Type B pancreatic cell (in vitro differentiated cells): ENCODE measurements at places on chromosomes 3 and 15. TPM values are rescaled to one million over a fixed set of nuclear protein-coding genes. Genes with fewer than 3 reads are reported as not detected.

DNA sequence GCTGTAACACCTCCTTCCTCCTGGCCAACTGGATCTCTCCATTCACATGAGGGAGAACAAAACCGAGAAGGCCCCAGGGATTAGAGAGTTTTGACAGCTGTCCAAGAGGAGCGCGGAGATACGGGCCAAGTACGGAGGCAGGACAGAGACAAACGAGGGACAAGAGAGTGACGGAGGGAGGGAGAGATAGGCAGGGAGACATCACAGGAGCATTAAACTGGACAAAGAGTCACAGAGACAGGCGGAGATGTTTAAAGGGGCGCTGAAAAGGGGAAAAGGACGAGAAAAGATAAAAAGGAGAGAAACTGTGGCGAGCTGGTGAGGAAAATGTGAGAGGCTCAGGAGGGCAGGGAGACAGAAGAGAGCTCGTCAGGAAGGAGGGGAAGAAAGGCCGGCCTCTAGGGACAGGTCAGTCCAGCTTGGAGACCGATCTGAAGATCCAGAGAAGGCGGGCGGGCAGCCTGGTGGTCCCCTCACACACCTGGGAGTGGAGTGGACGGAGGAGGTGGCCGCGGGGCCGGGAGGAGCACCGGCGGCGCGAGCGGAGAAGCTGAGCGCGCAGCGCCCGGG is 40.5 kb upstream of the ROPN1 start:
- peak overlapping the region; percentile 93 for H3K4me3 ChIP-seq
- H3K27ac ChIP-seq, result peak overlapping the region; percentile 87
- H3K4me1 ChIP-seq, result peaks cover 23% of the 10 kb centered on the region
- no peak for DNase-seq
- H3K36me3 ChIP-seq, result peaks cover 4% of the 10 kb centered on the region

- peaks cover 15% of the 10 kb centered on the region for H3K4me1 ChIP-seq
- no peak overlapping the region for H3K27ac ChIP-seq
- no peaks in the 10 kb centered on the region for H3K27me3 ChIP-seq
- H3K4me3 ChIP-seq, result no peak overlapping the region
- peaks cover 39% of the 10 kb centered on the region for H3K36me3 ChIP-seq
Measured at GRCh38 chr3:64234571-64234970, 9.3 kb upstream of the PRICKLE2 start.

GRCh38 chr3:18657858-18658820 is 233.0 kb upstream of the SATB1 start:
- H3K4me1 ChIP-seq, result peaks cover 4% of the 10 kb centered on the region
- no peak overlapping the region for H3K4me3 ChIP-seq
- no peak overlapping the region for H3K27ac ChIP-seq

DNA sequence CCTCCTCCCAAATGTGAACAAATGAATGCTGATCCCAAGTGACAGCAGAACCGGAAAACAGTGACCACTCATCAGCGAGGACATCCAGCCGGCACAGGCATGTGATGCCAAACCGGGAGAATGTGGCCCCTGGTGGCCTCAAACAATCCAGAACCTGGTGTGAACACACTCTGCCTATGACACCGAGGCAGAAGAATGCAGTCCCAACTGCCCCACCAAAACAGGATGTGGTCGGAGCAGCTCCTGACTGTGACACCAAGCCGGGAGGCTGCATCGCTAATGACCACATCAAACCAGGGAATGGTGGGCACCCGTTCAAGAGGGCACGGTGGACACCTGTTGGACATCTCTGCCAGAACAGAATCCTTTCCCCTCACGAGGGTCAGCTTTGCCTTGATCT is 15.4 kb downstream of the SCN5A start:
- no peak overlapping the region for H3K27ac ChIP-seq
- no peak for DNase-seq
- no peaks in the 10 kb centered on the region for H3K4me1 ChIP-seq
- peaks cover 47% of the 10 kb centered on the region for H3K27me3 ChIP-seq

- peaks cover 8% of the 10 kb centered on the region for H3K4me1 ChIP-seq
- H3K27me3 ChIP-seq, result peaks cover 11% of the 10 kb centered on the region
- H3K27ac ChIP-seq, result no peak overlapping the region
Measured at GRCh38 chr3:194984622-194985021, 286.3 kb downstream of the XXYLT1 start.

DNA sequence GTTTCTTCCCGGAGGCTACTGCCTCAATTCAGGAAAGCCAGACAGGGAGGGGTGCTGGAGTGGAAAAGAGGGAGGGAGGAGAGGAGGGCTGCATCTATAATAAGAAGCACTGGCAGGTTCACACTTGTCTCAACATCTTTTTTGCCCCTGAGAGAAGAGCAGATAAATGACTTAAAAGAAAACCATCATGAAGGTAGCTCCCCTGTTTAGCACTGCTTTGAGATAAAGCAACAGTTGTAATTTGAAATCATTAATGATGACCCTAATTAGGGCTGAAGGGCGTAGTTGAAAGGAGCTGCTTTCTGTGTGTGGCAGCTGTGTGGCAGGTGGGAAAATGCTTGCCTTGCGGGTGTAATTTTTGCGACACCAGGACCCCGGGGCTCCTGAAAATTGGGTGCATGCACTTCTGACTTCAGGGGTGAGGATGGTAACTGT is 222.8 kb upstream of the IL12A start:
- H3K27ac ChIP-seq, result peak overlapping the region; percentile 78
- no peaks in the 10 kb centered on the region for H3K36me3 ChIP-seq
- peaks cover 27% of the 10 kb centered on the region for H3K4me1 ChIP-seq
- H3K4me3 ChIP-seq, result peak overlapping the region; percentile 89
- DNase-seq, result no peak
- H3K27me3 ChIP-seq, result peaks cover 38% of the 10 kb centered on the region

DNA sequence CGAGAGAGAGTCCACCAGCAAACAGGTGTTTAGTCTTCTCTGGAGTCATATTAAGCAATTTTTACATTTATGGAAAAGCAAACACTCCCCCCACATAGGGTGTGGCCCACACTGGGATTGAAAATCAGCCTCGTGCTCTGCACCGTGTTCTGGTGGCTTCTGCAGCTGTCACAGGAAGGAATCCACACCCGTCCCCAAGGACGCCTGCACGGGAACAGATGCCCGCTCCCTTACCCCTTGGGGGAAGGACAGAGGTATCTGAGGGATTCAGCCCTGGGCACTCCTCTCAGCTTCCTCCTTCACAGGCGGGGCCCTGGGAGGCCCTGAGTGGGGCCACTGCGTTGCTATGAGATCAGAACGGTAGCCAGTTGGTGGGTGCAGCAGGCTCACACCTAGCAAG is 27.8 kb downstream of the LIPC start:
- H3K27ac ChIP-seq, result peak overlapping the region; percentile 31
- H3K4me1 ChIP-seq, result peaks cover 37% of the 10 kb centered on the region
- DNase-seq, result no peak
- H3K27me3 ChIP-seq, result no peaks in the 10 kb centered on the region
- H3K4me3 ChIP-seq, result no peak overlapping the region

DNA sequence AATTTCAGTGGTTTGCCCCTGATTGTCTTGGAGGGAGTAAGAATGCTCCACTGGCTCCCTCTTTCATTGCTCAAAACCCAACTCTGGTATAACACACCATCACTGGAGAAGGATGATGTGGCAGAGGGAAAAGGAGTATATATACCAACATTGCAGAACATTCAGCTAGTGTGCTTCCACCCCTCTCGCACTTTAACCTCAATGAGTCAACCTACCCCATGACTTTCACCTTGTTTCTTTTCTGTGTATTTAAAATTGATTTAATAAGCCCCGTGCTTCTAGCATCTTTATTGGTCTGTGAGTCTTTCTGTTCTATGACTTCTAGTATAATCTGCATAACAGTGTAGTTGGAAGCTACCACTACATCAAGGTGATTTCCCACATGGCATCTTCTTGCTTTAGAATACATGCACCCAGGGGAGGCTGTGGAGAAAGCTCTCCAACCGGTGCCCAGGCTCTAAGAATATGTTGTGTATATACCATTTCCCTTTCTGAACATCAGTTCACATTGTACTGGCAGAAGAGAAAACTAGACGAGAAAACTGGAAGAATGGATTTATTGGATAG is 595.1 kb upstream of the TGFBR2 start:
- no peak for DNase-seq
- peaks cover 4% of the 10 kb centered on the region for H3K4me1 ChIP-seq
- no peaks in the 10 kb centered on the region for H3K36me3 ChIP-seq

The GABRA5 gene
- total RNA-seq, result 0.67 and 3.1 TPM in 2 replicates

The KNG1 gene
- not detected in 2 replicates for total RNA-seq

The TM4SF18 gene
- total RNA-seq, result 0.33 TPM in 1 of 2 replicates, not detected in the other

The KLHL6 gene
- total RNA-seq, result not detected in 2 replicates
